Ammon's horn (tissue), 1 donor: ENCODE measurements at places on chromosomes 4 and X.

GRCh38 chr4:65983061-65983460 lies 312.8 kb upstream of the EPHA5 start:
- no peak for DNase-seq

GRCh38 chrX:102849396-102849795 lies 87.7 kb upstream of the RAB40AL start:
- no peak for DNase-seq

DNA sequence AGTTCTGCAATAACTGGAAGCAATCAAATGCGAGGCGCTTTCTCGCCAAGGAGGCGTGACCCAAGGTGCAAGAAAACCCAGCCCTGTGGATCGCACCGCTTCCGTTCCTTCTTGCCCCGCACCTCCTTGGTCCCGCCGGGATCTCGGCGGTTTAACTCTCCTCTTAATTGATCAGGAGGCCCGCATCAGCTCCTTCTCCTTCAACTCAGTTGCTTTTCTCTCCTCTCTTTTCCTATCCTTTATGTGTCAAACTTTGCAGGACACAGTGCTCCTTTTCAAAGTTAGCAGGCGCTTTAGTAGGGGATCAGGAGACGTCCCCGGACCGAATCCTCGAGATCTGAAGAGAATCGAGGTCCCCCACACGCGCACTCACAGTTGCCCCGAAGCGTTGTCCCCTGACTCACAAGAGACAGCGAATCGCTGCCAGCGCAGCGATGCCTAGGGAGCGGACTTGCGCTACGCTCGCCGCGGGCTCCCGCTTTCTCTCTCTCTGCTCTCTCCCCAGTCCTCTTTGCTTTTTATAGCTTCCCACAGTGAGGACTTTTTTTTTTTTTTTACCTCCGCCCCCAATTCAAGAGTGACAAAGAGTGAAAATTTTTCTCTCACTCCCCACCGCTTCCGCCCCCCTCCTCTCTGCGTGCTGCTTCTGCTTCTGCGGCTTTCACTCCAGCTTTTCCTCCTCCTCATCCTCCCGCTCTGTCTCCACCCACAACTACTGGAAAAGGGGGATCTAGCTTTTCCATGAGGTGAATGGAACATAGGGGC lies at the start of gene DKK2:
Gene DKK2 (minus strand): TSS at position 495 of the 765 bp plus-strand sequence. CDS start 722 bp downstream, outside the sequence.
- peak; percentile 17 for DNase-seq

DNA sequence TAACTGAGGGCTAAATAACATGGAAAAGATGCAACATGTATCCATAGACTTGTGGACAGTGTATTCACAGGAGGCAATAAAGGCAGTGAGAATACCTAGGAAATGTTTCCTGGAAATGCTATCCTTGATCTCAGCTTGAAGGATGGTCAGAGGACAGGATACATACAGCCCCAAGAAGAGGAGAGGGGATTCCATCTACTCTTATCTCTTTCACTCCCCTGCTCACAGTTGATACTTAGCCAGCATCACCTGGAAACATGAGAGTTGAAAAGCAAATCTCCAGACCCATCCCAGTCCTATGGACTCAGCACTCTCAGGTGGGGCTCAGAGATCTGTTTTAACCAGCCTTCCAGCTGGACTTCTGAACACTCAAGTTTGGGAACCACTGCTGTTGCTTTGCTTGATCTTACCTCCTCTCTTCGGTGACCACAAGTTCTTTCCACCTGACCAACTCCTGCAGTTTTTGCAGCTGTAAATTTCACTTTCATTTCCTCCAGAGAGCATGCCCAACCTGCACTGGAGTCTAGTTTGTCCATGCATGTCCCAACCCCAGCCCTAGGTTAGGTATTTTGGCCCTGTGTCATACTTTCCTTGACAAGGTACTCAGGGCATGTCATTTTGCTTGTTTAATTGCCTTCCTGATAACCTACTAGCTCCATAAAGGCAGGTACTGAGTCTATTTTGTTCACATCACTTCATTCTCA lies 10.4 kb downstream of the RELL1 start:
- DNase-seq: no peak

GRCh38 chrX:43064096-43064495 lies 286.1 kb upstream of the PPP1R2C start:
- no peak for DNase-seq
